Stimulated activated CD4-positive, alpha-beta T cell treated with anti-CD3 and anti-CD28 coated beads, Interleukin-15, amount 100 ng/mL, for 1 hour (primary cell): ENCODE measurements at places on chromosomes 5 and 9.
A peak's percentile ranks its signal among the peaks of the same experiment; 100 is the strongest.

DNA sequence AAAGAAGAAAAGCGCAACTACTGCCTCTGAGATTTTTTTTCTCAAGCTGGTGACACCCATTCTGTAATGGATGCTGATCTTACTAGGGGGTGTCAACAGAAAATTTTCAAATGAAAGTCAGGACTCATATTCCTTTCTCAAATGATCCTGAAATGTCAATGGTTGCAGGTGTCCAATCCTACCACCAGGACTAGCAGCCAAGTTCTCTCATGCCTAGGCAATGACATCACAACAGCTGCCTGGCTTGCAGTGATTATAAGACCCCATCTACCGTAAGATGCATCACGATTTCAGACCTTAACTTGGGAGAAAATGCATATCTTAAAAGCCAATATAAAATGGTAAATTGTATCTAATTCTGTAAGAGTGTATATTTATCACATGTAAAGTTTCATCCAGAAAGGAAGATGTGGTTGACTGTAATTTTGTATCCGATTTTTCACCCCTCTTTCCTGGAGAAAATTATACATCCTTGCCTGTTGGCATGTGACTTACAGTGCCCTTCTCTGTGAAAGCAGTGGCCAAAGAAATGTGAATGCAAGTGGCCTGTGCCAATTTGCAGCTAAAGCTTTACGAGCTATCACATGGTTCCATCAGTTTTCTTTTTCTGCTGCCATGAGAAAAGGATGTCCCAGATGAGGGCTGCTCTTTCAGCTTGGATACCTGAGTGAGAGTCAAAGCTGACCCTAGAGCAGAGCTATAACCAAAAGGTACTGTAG, 104.4 kb downstream of the DENND1A start:
- no peak for DNase-seq

GRCh38 chr9:135902655-135903357, 4.5 kb downstream of the CAMSAP1 start:
- DNase-seq, result no peak

GRCh38 chr5:122022966-122023365, 55.1 kb downstream of the LOX start:
- DNase-seq, result no peak

DNA sequence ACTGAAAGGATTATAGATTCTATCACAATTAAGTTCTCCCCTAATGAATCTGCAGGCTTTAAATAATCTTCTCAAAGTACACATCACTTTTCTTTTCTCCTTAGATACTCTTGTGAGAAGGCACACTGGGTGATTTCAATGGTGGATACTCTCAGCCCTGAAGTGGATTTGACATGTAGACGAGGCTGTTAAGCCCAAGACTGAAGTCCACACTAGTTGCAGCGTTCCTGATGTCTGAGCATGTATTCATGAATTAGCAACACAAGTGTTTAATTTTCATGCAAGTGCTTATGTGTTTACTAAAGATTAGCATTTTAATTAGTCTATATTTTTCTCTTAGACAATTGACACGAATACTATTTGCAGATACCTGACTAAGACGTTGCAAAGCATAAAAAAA, 218.9 kb downstream of the TMEM161B start:
- no peak for DNase-seq

- no peak for DNase-seq
Observed at GRCh38 chr9:4743131-4743875, 2.3 kb upstream of the AK3 start.

GRCh38 chr9:27433631-27434325, 90.3 kb upstream of the IFNK start:
- no peak for DNase-seq

GRCh38 chr9:3852545-3852944, 326.7 kb upstream of the RFX3 start:
- no peak for DNase-seq

GRCh38 chr5:58893551-58893950, 310.7 kb downstream of the RAB3C start:
- DNase-seq, result no peak

- no peak for DNase-seq
Observed at GRCh38 chr9:127897193-127897692, 2.2 kb downstream of the ST6GALNAC6 start.

DNA sequence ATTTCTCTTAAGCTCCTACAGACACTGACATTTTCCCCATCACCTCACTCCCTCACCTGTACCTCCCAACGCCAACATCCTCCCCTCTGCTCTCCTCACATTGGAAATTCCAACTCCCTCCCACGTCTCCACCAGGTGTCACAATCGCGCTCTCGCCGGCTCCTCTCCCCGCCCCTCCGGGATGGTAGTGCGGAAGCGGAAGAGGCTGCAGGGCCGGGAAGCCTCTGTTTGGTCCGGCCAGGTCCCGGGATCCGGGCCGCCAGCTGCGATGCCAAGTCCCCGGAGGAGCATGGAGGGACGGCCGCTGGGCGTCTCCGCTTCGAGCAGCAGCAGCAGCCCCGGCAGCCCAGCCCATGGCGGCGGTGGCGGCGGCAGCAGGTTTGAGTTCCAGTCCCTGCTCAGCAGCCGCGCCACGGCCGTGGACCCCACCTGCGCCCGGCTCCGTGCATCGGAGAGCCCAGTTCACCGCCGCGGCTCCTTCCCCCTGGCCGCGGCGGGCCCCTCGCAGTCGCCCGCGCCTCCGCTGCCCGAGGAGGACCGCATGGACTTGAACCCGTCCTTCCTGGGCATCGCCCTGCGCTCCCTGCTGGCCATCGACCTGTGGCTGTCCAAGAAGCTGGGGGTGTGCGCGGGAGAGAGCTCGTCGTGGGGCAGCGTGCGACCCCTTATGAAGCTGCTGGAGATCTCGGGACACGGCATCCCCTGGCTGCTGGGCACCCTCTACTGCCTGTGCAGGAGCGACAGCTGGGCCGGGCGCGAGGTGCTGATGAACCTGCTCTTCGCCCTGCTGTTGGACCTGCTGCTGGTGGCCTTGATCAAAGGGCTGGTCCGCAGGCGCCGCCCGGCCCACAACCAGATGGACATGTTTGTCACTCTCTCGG, at the start of gene PLPP6:
TSS of gene PLPP6 (plus strand) at position 187 of the 881 bp plus-strand sequence. CDS start at position 269, 82 bp downstream.
- DNase-seq, result peak; percentile 53

DNA sequence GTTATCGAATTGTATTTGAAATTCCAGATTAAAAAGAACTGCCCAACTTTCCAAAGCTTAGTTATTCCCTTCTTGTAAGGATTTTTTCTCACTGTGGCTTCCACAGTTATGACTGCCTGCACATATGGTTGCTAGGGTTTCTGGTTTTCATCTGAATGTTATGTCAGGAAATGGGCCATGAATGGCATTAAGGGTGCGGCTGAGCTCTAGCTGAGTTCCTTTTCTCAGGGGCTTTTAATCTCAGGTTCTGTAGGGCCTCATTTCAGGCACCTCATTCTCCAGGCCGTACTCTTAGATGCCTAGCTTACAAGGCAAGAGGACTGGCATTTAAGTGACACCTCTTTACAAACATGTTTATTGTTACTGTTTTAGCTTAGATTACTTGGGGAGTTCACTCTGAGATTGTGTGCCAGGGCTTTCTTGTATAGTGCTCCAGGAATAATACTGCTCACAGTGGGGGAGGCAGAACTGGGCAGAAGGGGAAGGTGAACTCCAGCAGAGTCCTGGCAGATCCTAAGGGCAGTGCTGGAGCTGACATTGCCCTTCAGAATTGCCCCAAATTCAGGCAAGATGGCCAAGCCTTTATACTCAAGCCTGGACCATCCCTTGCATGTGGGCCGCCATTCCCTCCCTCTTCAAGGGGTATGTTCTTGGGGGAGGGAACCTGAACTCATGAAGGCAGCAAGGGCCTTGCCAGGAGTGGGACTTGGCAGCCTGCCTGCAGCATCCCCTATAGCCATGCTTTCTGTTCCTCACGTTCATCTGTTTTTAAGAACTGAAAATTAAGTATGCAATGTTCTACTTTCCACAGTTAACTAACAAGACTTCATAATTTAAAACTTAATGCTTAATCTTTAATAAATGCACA, 111.5 kb downstream of the KDM4C start:
- no peak for DNase-seq

GRCh38 chr9:121950866-121951265, 142.2 kb downstream of the TTLL11 start:
- DNase-seq, result no peak

DNA sequence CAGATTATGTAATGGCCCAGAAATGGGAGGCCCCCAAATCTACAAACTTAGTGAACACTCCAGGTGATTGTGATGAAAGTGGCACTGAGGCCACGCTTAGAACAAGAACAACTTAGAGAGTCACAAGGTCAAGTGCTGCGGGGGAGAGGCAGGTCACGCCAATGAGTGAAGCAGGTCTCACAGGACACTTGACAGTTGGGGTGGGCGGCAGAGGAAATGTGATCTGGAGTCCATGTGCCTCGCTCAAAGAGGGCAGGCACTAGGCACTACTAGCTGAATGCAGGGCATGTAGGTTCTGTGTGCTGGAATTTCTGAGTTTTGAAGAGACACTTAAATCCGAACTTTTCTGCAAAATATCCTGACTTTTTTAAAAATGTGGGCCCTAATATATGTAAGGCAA, 193.2 kb upstream of the RORB start:
- DNase-seq, result no peak

DNA sequence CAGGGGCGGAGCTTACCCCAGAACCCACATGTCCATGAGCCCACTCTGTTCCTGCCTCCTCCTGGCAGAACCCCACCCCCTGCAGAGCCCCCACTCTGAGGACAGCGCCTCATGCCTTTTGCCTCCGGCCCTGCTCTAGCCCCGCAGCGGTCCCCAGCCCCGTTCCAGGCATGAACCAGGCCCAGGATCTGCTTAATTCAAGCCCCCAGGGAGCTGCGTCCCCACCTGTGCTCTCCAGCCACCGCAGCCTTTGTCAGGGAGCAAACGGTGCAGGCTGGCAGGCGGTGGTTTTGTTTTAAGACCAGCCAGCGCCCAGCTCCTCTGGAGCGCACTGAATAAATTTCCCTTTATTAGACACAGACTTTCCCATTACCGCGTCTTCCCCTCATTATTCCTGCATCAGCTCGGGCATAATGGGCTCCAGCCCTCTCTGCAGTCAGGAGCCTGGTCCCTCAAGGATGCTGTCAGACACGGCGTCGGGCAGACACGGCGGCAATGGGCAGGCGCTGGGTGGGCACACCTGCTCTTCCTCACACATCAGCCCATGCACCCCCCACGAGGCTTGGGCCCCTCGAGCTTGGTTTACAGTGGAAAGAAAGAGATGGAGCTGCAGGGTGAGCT, 137.6 kb downstream of the OLFM1 start:
- no peak for DNase-seq

- DNase-seq, result no peak
Observed at GRCh38 chr9:75121914-75122558, 33.7 kb downstream of the OSTF1 start.

GRCh38 chr9:17519761-17520160, 59.1 kb upstream of the SH3GL2 start:
- DNase-seq, result no peak

GRCh38 chr9:135660407-135660806, 2.7 kb upstream of the LCN9 start:
- no peak for DNase-seq

GRCh38 chr9:124239249-124240073, 18.3 kb upstream of the NEK6 start:
- DNase-seq, result no peak

- no peak for DNase-seq
Observed at GRCh38 chr5:116035123-116035522, 2.9 kb downstream of the ARL14EPL start.

DNA sequence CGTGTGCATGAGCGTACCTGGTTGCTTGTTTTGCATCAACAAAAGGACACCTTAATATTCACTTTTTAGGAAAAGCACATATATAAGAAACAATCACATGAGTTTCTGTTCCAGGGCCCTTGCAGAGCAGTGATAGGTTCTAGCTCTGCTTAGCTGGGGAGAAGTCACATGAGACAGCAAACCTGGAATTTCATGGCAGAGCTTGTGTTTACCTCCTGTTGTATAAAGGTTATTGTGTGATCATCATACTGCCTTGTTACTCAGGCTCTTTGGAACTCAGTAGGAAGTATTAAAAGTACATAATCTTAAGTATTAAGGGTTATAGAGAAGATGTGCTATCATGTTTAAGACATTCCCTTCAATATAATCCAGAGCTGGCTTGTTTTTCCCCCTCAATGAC, 18.0 kb upstream of the VLDLR start:
- no peak for DNase-seq

DNA sequence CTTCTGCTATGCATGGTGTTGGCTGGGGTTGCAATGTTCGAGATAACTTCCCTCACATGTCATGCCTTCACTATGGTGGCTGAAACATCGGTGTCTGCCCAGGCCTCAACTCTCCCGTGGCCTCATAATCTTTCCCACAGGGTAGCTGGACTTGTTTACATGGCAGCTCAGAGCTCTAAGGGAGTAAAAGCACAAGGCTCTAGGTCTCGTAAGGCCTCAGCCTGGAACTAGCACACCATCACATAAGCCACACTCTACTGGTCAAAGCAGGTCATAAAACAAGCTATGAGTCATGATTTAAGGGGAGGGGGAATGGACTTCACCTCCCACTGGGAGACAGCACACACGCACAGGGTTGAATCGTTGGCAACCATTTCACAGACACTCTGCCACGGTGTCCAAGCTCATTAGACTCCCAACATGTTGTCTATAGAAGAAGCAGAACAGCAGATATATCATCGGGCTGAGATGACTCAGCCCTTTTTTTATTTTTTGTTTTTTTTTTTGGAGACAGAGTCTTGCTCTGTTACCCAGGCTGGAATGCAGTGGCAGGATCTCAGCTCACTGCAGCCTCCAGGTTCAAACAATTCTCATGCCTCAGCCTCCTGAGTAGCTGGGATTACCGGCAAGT, 66.8 kb upstream of the IL17B start:
- DNase-seq, result no peak

GRCh38 chr9:6782345-6782744, 24.6 kb downstream of the KDM4C start:
- DNase-seq, result no peak

- no peak for DNase-seq
Observed at GRCh38 chr5:97101189-97101910, 41.1 kb downstream of the LIX1 start.

GRCh38 chr5:150503977-150504620, 3.8 kb upstream of the NDST1 start:
- no peak for DNase-seq

DNA sequence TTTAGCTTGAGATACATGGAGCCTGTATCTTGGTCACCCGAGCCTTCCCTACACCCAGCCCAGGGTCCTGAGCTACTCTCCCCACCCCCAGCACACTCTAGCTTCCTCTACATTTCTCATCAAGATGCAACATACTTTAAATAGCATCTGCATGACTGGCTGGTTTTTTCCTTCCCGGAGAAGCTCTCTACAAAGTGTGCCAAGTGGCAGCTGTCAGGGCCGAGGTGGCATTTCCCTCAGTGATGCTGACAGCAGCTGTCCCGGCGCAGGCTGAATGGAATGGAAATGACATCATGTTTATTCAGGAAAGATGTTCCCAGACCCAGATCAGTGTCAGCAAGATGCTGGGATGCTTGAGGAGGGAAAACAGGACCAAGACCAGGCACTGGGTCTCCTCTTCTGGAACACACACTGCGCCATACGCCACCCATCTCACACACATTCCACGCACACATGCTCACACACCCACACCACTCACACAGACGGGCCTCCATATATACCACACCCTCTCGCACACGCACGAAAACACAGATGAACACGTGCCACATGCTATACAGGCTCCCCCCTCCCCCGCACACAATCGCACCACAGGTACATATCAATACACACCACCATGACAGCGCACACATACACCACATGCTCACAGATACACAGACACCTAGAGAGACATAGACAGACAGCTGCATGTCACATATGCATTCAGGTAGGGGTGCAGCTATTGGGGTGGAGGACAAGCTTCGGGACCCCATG, 67.8 kb downstream of the LHX2 start:
- no peak for DNase-seq

GRCh38 chr5:154334406-154335064, 111.3 kb upstream of the SAP30L start:
- DNase-seq, result no peak
